Suprapubic skin (tissue), 4 donors: ENCODE measurements at places on chromosomes 12 and 14.
A peak's percentile ranks its signal among the peaks of the same experiment; 100 is the strongest.

- no peak for DNase-seq
Observed at GRCh38 chr12:83634726-83635267, 948.1 kb downstream of the TMTC2 start.

DNA sequence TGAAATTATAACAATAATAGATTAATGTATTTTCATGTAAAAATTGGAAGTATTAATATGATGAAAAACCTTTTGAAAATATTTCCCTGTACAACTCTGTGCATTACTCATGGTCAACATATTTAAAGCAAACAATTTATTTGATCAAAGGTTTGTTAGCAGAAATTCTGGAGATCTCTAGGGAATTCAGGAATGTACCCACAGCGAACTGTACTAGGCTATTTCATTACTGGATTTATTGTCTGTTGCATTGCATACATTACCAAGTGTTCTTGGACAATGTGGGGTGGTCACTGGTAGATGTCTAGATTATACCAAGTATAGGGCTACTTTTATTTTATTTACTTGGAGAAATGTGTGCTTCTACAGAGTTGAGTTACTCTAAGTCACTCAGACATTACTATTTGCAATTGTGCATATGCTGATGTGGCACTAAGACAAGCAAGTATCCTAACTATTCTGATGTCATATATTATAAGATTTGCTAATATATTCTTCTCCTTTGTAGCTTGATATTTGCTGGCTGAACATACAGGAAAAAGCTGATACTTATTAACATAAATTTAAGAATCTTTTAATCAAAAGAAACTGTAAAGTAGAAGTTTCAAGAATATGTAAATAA lies 323.3 kb downstream of the CCER1 start:
- no peak for DNase-seq

GRCh38 chr14:92348154-92348553 lies 25.2 kb downstream of the SLC24A4 start:
- no peak for DNase-seq

DNA sequence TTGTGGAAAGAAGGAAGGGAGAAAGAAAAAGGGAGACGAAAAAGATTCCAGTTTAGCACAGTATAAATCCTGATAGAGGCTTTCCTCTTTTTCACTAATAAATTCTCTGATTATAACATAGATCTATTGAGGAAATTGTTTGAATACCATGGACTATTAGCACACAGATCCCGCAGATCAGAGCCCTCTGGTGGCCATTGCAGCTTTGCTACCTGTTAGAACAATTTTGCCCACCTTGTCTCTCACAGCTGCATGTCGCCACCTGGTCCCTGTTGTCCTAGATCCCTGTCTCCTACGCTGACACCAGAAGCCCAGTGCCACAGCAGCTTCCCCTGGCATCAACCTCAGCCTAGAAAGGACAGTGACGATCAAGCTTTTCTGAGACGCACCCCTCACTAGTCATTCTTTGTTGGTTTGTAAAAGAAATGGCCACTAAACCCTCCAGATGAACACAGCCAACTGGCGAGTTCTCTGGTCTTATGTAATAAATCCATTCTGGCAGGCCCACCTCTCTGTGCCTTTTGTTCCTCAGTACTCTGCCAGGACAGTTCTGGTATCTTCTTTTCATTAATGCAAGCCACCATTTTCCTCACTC lies 9.9 kb downstream of the GPHB5 start:
- no peak for DNase-seq

GRCh38 chr14:87995500-87996290 lies 2.7 kb upstream of the GALC start:
- no peak for DNase-seq

DNA sequence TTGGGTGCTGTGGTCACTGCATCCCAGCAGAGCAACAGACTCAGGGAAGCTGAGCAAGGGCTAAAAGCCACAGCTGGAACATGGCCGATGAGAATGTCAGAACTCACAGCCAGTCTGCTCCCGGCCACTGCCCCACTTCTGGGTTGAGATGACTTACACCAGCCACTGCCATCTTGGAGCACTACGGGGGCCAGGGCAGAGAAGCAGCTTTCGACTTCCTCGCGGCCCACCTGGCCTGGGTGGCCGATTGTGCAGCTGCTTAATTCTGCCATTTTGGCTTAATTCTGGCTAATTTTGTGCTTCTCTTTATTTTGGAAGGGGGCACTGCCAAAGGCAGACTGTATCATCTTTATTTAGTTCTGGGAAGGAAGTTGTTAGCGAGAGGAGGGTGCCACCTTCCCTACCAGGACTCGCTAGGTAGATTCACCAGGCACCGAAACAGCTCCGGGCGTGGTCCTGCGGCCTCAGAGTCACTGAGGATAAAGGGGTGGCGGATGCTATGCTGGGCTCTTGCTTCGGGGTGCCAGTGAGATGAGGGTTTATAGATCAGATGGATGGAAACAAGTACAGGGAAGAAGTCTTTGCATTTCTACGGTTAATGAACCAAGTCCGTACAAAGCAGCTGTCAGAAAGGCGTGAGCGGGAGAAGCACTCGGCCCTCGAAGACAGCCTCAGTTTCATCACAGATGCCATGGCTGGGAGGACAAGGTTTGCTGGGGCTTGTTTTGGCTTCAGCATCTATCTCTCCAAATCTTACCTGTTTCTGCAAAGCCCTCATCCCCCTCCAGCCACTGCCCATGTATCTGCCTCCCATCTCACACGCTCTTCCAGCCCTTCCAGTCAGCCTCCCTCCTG lies 147.8 kb downstream of the PIWIL1 start:
- DNase-seq = no peak

DNA sequence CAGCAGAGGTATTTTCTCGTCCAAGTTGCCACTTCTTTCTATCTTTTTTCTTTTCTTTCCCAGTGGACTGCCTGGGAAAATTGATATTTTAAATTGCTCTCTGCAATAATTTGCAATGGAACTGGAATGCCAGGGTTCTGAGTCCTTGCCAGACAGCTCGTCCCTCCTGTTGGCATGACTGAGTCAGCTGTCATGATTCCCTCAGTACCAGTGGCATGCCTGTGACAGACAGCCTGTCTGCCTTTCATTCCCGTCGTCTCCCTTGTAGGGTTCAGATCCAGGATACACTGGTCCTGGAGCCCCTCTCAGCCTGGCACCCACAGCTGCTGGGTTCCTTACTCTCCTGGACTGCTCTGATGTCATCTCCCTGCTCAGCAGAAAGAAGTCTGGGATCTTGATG lies 84.8 kb downstream of the PTPN11 start:
- DNase-seq = no peak

DNA sequence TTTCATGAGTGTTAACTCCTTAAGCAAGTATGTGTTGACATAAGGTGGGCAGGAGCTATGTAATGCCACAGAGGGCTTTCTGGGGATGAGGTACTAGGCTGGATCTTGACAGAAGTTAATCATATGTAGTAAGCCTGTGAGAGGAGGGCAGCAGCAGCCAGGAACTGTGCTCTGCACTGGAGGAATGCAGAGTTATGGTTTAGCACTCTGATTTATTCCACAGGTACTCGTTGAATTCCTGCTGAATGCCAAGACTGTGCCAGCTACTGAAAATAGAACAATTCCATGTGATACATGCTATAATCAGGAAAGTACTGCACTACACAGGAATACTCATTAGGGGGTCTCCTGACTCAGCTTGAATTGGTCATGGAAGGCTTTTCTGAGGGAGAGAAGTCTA lies 58.7 kb downstream of the SUSD6 start:
- no peak for DNase-seq

- DNase-seq = peak; percentile 85
Observed at GRCh38 chr12:121579981-121580868, 598 bp downstream of the KDM2B start.

DNA sequence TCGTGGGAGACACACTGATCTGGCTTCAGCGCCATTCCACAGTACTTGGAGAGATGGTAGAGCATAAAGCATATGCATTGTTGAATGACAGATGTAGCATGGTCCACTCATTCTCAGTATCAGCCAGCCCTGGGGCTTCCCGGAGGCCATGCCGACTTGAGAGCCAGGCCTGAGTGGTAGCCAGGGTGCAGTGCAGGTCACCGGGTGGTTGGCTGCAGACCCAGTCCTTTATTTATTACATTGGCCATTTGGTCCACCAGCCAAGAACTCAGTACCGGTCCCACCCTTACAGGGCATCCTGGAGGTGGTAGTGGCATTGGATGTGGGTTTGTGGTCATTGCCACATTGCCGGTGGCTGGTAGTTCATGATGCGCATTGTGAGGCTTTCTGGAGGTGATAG lies 121.6 kb upstream of the RTL1 start:
- peak; percentile 31 for DNase-seq

DNA sequence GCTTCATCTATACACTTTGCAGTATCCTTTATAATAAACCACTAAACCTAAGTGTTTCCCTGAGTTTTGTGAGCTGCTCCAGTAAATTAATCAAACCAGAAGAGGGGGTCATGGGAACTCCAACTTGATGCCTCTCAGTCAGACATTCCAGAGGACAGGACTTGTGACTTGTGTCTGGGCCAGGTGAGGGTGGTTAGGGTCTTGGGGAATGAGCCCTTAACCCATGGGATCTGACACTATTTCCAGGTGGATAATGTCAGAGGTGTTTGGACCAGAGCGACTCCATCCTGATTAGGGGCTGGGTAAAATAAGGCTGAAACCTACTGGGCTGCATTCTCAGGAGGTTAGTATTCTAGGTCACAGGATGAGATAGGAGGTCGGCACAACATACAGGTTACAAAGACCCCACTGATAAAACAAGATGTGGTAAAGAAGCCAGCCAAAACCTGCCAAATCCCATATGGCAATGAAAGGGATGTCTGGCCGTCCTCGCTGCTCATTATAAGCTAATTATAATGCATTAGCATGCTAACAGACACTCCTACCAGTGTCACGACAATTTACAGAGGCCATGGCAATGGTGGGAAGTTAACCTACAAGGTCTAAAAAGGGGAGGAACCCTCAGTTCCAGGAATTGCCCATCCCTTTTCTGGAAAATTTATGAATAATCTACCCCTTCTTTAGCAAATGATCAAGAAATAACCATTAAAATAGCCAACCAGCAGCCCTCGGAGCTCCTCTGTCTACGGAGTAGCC lies 58.7 kb downstream of the BCAT1 start:
- DNase-seq = no peak

DNA sequence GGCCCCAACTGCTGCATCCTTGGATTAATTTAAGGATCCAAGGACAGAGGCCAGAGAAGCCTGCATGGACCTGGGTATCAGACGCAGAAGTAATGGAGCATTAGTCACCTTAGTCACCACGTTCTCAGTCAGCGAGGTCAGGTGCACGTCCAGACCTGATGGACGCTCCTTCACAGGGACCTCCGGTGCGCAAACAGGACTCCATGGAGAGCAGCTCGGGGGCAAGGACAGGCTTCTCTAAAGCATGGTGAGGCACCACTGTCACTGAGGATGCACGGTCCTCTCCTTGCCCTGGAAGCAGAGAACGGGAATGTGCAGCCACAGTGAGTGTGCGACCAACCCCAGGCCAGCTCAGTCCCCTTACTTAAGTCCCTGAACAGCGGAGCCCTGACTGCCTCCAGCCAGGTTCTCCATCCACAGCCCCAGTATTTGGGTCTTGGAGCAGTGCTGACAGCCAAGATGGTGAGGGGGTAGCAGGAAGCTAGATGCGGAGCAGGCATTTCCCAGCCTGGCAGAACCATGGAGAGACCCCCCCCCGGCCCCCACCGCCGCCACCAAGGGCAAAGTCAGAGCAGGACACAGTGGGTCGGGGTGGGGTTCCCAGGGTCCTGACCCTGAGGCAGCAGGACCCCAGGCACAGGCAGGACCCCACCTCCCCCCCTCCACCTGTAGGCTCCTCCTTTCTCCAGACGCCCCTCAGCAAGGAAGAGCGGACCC lies 253.4 kb upstream of the SFSWAP start:
- DNase-seq = no peak

- DNase-seq = peak; percentile 78
Observed at GRCh38 chr12:46266869-46267574, 1.8 kb downstream of the SLC38A1 start.

GRCh38 chr14:58282925-58283593 lies 15.3 kb upstream of the ARID4A start:
- DNase-seq = no peak

GRCh38 chr14:61343471-61343870 lies 22.1 kb downstream of the PRKCH start:
- DNase-seq = no peak

DNA sequence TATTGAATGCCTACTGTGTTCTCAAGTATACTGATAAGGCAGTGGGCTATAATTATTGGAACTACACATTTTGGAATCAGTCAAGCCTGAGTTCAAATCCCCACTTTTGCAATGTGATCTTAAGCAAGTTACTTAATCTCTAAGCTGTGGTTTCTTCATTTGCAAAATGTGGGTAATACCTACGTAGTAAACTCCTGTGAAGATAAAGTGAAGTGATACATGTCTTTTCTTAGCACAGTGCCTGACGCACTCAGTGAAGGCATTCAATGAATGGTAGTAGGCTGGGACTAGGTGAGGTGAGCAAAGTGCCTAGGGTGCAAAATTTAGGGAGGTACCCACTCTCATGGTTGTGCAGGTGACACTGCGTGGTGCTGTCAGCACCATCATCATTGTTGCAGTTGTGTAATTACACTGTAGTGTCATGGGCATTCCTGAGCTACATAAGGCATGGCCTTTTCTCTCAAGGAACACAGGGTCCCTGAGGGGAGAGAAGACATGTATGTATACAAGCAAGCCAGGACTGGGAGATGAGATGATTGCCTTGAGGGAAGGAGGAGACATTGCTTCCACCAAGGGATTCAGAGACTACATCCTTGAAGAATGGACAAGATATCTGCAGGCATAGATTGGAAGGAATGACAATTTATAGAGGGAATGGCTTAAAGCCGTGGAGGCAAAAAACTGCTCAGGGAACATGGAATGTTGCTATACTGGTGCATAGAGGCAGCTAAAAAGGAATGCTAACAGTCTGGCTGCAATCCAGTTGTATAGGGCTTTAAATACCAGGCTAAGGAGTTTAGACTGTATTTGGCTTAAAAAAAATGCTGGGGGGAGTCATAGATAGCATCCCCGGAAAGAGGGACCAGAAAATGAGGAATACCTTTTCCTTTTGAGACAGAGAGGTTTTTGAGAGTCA lies 129.2 kb upstream of the ARHGAP5 start:
- no peak for DNase-seq

- DNase-seq = peak; percentile 96
Observed at GRCh38 chr12:106303202-106303820, 778 bp downstream of the TCP11L2 start.

- DNase-seq = no peak
Observed at GRCh38 chr14:73242357-73242901, 5.1 kb downstream of the PAPLN start.

- no peak for DNase-seq
Observed at GRCh38 chr12:132940071-132940719, 15.9 kb downstream of the ZNF605 start.

DNA sequence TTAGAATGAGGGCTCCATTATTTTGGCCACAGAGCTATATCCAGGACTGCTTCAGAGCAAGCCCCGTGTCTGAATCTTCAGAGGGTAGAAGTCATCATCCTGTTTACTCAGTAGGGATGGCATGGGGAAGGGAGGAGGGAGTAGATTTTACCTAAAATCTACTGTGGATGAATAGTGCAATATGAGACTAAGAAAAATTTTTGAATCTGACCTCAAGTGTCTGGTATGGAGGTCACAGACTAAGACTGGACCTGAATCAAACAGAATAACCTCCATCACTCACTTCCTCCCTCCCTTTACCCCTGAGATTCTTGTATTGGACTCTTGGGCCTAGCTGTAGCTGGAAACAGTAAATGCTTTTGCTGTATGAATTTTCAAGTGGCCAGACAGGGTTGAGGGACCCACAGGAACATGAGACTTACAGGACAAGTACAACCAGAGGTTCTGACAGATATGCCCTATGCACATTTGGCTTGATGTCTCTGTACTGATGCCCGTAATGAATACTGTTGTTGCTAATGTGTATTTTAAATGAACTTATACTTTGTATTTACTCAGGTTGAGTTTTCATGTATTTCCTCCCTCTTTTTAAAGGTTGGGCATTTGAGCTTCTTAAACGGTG lies 78.5 kb downstream of the CCDC91 start:
- no peak for DNase-seq
